Anterior cingulate cortex (tissue), 58 donors: ENCODE measurements at places on chromosomes 1 and 21.

DNA sequence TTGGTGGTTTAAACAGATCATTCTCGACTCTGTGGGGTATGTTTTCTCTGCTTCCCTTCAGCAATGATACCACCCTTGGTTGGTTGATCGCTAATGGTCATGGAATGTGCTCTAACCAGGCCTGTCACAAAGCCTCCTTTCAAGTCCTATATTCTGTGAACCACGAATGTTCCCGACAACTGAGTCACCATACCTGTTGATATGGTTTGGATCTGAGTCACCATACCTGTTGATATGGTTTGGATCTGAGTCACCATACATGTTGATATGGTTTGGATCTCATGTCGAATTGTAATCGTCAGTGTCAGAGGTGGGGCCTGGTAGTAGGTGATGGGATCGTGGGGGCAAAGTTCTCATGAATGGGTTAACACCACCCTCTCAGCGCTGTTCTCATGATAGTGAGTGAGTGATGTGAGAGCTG, 10.2 kb upstream of the CAMK2N1 start:
- no peak for DNase-seq

- DNase-seq, result no peak
These were observed 131.3 kb upstream of the C1orf21 start for GRCh38 chr1:184255560-184255959.

- no peak for DNase-seq
These were observed 91.7 kb downstream of the ATG4C start for GRCh38 chr1:62875676-62876075.

DNA sequence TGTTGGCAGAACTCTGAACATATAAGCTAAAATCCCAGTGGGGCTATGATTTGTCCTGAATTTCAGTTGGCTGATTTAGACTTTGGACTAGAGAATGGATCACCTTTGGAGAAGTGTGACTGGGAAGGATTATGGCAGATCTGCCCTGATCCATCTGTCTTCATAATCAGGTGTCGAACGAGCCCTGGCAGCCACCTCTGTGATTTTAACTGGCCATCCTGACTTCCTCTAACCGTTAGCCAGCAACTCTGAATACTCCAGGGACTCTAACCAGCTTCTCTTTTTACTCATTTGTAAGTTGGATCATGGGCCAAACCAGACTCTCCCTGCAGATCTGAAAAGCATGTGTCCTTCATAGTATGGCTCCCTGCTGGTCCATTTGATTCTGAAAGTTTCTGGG, 32.0 kb downstream of the ACTN2 start:
- no peak for DNase-seq

- DNase-seq, result no peak
These were observed at the start of gene CFH for GRCh38 chr1:196651637-196652215. Gene CFH (plus strand): TSS chr1:196652043. CDS start chr1:196652118, 75 bp downstream.

DNA sequence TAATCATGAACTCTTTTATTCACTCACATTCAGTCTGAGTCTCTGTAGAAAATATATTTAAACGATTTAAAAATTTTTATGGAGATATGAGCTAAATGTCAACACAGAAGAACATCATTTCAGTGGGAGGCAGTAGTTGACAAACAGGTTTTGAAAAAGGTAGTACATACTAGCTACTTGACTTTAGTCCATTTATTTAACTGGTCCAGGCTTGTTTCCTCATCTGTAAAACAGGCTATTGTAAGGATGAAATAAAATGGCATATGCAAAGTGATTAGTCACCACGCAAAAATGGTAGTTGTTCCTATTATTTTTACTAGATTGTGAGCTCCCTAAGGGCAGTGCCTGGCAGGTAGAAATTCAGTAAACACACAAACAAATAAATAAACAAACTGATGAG, 75.2 kb downstream of the NTPCR start:
- no peak for DNase-seq

GRCh38 chr1:15196807-15197530, 43.4 kb downstream of the TMEM51 start:
- no peak for DNase-seq

DNA sequence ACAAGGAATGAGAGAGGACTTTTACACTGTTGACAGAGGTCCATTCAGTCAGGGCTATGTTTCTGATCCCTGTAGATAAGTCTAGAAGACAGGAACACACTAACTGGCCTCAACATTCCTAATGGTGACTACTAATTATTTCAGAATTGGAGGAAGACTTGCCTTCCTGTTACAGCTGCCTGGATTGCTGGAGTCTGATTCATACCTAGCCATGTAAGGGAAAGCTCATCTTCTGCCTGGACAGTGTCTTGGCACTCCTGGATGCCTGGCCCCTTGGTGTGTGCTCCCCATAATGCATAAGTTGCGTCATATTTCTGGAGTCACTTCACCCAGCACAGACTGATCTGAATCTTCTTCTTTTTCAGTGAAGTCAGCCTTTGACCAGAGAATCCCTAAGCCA, 326.0 kb upstream of the RUNX1 start:
- no peak for DNase-seq

DNA sequence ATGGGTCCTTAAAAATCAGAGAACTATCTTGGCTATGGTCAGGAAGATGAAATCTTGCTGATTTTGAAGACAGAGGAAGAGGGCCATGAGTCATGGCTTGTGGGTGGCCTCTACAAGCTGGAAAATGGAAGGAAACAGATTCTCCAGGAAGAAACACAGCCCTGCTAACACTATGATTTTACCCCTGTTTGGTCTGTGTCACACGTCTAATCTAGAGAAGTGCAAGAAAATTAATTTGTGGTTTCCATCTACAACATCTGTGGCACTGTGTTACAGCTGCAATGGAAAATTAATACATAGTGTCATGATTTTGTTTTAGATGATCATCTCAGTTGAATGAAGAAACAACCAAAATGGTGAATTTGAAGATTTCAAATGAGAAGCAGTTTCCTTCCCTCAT, 288.7 kb upstream of the NRIP1 start:
- DNase-seq, result no peak

GRCh38 chr1:28110555-28110954, 22.1 kb upstream of the EYA3 start:
- no peak for DNase-seq

- no peak for DNase-seq
These were observed 652.5 kb downstream of the KIF26B start for GRCh38 chr1:245807306-245807705.

DNA sequence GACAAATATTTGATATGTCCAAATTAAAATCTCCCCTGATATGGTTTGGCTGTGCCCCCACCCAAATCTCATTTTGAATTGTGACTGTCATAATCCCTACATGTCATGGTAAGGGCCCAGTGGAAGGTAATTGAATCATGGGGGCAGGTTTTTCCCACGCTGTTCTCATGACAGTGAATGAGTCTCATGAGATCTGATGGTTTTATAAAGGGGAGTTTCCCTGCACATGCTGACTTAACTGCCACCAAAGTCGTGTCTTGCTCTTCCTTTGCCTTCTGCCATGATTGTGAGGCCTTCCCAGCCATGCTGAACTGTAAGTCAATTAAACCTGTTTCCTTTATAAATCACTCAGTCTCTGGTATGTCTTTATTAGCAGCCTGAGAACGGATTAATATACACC, 207.0 kb downstream of the BARHL2 start:
- DNase-seq, result no peak

GRCh38 chr1:92125204-92125603, 45.1 kb downstream of the BTBD8 start:
- DNase-seq, result no peak

DNA sequence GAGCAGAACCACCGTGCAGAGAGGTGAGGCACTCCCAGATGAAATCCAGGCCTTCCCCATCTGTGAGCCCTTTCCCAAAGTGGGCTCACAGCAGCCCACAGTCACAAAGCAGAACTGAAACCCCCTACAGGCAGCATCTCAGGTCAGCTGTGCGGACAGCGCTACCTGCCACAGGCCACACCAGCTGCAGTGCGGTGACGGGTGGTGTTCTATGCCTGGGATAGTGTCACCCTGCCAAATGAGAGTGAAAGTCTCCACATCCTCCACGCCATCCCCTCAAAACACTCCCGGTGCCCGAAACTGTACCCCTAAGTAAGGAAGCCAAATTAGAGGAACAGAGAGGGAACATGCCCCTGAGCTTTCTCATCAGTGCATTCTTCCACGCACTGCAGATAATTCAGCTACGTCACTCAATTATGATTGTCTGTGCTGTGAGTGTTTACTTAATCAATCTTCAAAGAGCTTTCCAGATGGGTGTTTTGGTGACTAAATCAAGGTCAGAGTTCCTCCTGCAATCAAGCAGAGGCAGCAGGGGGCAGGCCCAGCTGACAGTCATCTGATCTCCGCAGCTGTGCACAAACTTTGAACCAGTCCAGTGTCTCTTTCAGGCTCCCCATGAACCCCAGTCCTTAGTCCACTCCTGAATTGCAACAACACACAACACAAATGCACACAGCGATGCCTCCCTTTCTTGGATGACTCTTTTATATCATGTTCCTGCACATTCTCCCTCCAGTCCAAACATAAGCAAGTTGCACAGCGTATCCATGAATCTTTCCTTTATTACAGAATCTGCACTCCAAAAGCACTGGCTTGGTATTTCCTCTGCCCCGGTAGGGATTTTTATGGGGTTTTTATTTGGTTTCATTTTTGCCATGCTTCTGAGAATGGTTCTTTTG, 150.0 kb downstream of the TOMM20 start:
- DNase-seq, result peak; percentile 71

GRCh38 chr1:88883156-88883555, 8.2 kb downstream of the GTF2B start:
- no peak for DNase-seq

GRCh38 chr1:24481101-24481500, 21.5 kb upstream of the RCAN3 start:
- no peak for DNase-seq

DNA sequence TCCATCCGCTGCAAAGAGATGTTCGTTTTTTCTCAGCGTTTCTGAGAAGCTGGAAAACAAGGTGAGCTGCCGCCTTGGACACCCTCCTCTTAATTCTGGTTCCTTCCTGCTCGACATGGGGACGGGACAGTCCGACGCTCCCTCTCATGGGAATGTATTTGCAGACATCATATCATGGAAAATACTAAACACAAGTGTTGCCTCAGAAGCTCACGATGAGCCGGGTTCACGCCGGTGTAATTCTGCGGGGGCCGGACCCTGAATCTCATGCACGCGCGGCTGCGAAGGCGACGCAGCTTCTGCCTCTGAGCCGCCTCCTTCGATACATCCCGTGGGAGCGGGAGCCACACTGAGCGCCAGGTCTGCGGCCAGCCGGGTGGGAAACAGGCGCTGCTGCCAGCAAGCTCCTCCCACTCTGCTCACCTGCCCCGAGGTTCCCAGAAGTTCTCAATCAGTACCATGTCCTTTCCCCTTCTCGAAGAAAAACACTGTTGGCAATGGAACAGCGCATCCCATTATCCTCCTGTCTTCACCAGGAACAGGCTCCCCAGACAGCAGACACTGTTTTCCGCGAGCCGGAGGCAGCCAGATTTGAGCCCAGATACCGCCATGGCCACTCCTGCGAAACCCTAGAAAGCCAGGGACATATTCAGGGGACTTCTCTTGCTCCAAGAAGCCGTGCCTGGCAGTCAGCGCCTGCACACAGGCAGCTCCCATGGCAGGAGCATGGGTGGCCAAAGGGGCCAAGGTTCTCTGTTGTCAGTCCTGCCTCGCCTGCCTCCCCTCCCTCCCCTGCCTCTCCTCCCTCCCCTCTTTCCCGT, 98.0 kb downstream of the WDR4 start:
- DNase-seq, result peak; percentile 5

- no peak for DNase-seq
These were observed 330.0 kb downstream of the PTPRC start for GRCh38 chr1:198968866-198969265.

DNA sequence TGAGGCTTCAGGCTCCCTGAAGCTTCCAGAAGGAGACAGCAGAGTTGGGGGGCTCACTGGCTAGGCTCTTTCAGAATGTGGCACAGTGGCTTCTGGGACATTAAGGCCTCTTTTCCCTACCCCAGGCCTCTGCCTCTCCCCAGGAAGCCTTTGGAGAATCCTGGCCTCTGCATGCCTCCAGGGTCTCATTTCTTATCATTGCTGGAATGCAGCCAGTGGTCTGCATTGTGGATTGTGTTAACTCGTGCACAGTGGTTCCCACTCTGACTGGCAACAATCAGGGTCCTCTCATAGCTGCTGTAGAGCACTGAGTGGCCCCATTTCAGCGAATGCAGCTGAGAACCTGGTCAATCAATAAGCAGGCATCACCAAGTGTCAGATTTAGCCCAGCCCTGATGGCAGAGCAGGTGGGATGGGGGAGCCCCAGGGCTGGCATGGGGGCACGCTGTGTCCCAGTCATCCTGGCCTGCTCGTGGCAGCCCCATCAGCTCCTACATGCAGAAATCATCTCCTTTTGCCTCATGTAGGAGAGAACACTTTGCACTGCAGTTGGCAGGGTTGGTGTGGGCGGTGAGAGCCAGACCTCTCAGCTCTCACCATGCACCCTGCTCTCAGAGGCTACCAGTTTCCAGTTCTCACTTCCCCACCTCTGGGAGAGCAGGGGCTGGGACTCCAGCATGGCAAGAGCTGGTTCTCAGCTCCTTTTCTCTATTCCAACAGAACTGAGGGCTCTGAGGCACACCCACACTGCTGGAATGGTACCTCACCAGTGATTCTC, 13.4 kb downstream of the ADORA1 start:
- no peak for DNase-seq

GRCh38 chr1:227697321-227697864, 37.7 kb downstream of the JMJD4 start:
- DNase-seq, result no peak

GRCh38 chr1:172460177-172460576, 16.3 kb upstream of the PIGC start:
- DNase-seq, result no peak

DNA sequence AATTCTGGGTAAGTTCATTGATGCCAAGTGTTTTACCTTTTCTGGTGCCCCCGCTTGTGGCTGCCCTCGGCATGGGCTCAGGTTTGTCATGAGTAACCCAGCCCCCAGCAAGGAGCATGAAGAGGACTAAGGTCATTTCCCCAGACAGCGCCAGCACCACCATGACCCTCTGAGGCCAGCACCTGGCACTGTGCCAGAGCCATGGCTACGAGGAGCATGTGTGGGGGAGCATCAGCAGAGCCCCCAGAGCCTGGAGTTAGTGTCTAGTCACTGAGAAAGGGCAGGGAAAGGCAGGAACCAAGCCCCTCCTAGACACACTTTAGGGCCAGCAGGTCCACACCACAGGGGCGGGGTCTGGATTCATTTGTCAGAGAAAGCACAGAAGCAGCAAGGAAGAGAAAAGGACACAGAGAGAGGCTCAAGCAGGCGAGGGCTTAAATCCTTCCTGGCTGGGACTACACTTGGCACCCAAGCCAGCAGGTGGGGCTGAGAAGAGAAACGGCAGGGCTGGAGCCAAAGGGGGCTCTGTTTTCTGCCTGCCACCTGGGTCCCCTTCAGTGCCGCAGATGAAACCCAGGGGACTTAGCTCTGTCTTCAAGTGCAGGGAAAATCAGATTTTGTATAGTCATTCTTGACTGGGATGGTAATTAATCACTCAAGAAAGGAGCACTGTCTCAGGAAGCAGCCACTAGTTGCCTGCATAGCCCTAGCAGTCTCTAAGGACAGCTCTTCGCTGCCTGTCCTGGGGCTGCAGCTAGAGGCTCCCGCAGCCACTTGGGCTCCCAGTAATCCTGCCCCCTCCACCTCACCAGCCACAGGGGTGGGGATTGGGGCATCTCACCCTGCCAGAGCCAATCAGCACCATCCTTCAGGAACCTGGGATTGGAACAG, 79.6 kb upstream of the ZC3H12A start:
- DNase-seq, result no peak
